ENCODE measurements at places on chromosomes 4 and X.

DNA sequence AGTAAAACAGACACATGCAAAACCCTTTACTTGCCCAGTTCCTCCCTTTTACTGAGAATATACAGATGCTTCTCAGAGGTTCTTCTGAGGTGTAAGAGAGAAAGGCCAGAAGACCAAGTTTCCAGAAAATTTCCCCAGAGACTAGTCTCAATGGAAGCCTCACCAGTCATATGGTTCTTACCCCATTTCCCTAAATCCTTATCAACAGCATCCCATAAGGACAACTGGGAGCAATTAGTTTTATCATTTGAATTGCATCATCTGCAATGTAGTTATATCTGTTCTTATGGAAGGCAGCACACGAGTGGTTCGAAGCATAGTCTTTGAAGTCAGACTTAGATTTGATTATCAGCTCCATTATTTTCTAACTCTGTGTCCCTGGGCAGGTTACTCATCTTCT is 203.6 kb upstream of the PPARGC1A start:
- DNase-seq = no peak

GRCh38 chr4:111954550-111954949 is 190.7 kb upstream of the FAM241A start:
- no peak for DNase-seq

DNA sequence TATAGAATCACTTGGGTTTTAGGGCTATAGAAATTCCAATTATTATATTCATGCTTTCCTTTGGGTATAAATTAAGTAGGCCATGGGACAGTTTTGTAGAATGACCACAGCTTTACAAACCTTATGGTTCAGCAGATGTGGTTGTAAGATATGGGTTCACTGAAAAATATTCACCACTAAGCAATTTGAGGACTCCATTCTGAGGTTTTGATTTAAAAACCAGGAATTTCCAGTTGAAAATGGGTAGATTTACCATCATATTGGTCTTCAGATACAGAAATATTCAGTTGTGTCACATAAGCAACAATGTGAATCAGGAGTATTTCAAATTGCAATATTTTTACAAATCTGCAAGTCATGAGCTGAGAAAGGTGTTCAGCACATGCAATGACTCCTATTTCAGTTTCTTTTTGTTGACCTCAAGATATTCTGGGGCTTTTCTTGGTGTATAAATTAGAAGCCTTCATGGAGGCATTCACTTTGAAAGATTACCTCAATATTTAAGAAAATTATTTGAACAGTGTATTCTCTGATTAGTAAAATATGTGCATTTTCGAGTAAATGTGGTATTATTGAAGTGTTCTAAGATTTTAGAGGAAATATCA is 218.4 kb upstream of the HCCS start:
- no peak for DNase-seq

- DNase-seq = no peak
Observed at GRCh38 chrX:21989384-21989783, 42.7 kb upstream of the PHEX start.

DNA sequence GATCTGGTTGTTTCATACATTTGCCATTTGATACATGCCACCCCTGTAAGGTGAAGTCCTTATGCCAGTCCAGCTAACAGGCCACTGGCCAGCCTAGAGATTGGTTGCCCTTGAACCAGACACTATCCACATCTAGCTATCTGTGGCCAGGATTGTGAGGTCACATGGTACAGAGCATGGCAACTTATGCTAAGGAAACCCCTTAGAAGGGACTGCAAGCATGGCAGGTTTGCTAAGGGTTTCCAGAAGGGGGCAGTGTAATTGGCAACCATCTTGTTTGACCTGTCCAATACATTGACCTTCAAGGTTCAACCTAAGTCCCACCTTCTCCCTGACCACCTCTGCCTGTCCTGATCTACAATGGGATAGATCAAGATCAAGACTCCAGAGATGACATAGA is 47.5 kb downstream of the SMC1A start:
- no peak for DNase-seq

Measured in kidney capillary endothelial cell (primary cell).